ENCODE measurements at places on chromosomes 13 and 19. TPM values are rescaled to one million over a fixed set of nuclear protein-coding genes. Genes with fewer than 3 reads are reported as not detected.
A peak's percentile ranks its signal among the peaks of the same experiment; 100 is the strongest.

The TMPRSS9 gene
- total RNA-seq = not detected

The CFAP97D2 gene
- not detected for total RNA-seq

The SIGLEC8 gene
- not detected for total RNA-seq

The ZNF625 gene
- total RNA-seq = 9.1 TPM

The HSD17B14 gene
- total RNA-seq = 2.0 TPM

The TFPT gene
- total RNA-seq = 31.4 TPM

The SLC6A16 gene
- total RNA-seq = 4.4 TPM

The ICAM4 gene
- total RNA-seq = 1.5 TPM

GRCh38 chr19:38265921-38266429, 1.6 kb downstream of the SPINT2 start:
- H3K4me3 ChIP-seq = no peak overlapping the region
- H3K27ac ChIP-seq = no peak overlapping the region
- H3K36me3 ChIP-seq = no peaks in the 10 kb centered on the region
- H3K4me1 ChIP-seq = peaks cover 6% of the 10 kb centered on the region
- DNase-seq = no peak

DNA sequence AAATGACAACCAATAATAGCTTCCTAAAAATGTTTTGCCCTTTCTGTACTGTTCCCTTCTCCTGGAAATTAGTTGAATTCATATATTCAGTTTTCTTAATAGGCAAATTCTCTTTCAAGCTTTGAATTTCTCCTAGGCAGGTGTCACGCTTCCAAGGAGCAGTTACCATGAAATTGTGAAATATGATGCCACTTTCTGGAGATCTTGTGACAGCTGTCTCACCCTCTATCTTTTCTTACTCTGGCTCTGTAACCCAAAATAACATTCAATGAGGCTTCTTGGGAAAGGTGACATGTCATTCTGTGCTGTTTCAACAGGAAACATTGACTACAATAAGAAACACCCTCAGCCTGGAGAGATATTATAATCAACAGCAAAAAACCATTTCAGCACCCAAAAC, 80.3 kb upstream of the MRI1 start:
- no peak overlapping the region for H3K27ac ChIP-seq
- H3K27me3 ChIP-seq = no peaks in the 10 kb centered on the region
- peaks cover 11% of the 10 kb centered on the region for H3K4me1 ChIP-seq
- no peak overlapping the region for H3K4me3 ChIP-seq
- DNase-seq = no peak

- H3K27me3 ChIP-seq = no peaks in the 10 kb centered on the region
- no peak overlapping the region for H3K27ac ChIP-seq
- H3K4me1 ChIP-seq = no peaks in the 10 kb centered on the region
- no peak for DNase-seq
These were observed 490.0 kb downstream of the GPC6 start for GRCh38 chr13:93716623-93717022.

DNA sequence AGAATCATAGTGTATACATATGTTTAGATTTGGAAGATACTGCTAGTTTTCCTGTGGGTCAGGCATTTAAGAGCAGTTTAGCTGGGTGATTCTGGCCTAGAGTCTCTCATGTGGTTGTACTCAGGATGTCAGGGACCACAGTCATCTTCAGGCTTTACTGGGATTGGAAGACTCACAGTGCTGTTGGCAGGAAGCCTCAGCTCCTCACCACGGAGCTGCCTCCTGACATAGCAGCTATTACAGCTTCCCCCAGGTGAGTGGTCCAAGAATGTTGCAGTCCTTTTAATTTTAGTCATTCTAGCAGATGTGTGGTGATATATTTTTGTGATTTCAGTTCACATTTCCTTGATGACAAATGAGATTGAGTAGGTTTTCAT, 16.9 kb upstream of the GPR18 start:
- no peak overlapping the region for H3K27ac ChIP-seq
- H3K36me3 ChIP-seq = no peaks in the 10 kb centered on the region
- H3K4me1 ChIP-seq = no peaks in the 10 kb centered on the region
- H3K27me3 ChIP-seq = no peaks in the 10 kb centered on the region

GRCh38 chr19:16062789-16063188, 13.5 kb upstream of the TPM4 start:
- peaks cover 5% of the 10 kb centered on the region for H3K4me1 ChIP-seq
- no peaks in the 10 kb centered on the region for H3K27me3 ChIP-seq
- H3K36me3 ChIP-seq = no peaks in the 10 kb centered on the region
- DNase-seq = peak; percentile 70
- H3K27ac ChIP-seq = no peak overlapping the region
- no peak overlapping the region for H3K4me3 ChIP-seq

- no peak for DNase-seq
- H3K36me3 ChIP-seq = no peaks in the 10 kb centered on the region
- no peaks in the 10 kb centered on the region for H3K27me3 ChIP-seq
- no peak overlapping the region for H3K4me3 ChIP-seq
- H3K4me1 ChIP-seq = no peaks in the 10 kb centered on the region
- no peak overlapping the region for H3K27ac ChIP-seq
These were observed 557.0 kb downstream of the FGF9 start for GRCh38 chr13:22227895-22228294.

DNA sequence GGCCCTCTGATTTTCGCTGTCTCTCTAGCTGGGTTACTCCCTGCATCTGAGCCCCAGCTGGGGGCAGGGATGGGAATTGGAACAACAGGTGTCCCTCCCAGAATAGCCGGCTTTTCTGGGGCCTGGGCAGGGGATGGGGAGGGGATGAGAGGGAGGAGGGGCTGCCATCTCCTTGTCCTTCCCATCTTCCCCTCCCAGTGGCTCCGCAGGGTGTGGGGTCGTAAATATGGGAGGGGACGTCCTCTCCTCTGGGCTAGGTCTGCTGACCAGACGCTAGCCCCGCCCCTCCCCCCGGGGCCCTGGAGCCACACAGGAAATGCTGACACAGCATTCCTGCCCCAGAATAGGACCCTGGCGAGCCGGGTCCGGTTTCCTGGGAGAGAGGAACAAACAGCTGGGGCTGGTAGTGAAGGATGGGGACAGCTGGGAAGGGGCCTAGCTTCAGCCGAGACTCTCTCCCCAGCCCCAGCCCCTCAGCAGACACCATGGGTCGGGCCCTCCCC, 1.1 kb downstream of the RYR1 start:
- H3K27ac ChIP-seq = no peak overlapping the region
- H3K4me3 ChIP-seq = no peak overlapping the region
- no peaks in the 10 kb centered on the region for H3K36me3 ChIP-seq
- H3K4me1 ChIP-seq = no peaks in the 10 kb centered on the region
- H3K27me3 ChIP-seq = peaks cover 9% of the 10 kb centered on the region
- DNase-seq = no peak

DNA sequence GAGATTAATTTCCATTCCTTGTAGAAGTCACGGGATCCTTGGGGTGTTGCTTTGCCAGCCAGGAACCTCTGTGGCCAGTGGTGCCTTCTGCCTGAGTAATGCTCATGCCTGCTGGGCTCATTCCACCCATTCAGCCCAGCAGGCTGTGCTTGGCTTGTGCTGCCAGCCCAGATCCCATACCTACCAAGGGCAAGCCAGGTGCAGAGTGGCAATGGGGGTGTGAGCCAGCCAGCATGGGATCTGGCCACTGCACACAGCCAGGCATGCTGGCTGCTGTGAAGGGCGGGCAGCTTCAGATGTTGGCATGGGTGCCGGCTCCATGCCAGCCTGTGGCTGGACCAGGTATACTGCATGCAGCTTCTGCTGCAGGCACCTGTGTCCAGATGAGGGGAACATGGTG, 42.5 kb downstream of the WDFY2 start:
- H3K27me3 ChIP-seq = no peaks in the 10 kb centered on the region
- no peak for DNase-seq

DNA sequence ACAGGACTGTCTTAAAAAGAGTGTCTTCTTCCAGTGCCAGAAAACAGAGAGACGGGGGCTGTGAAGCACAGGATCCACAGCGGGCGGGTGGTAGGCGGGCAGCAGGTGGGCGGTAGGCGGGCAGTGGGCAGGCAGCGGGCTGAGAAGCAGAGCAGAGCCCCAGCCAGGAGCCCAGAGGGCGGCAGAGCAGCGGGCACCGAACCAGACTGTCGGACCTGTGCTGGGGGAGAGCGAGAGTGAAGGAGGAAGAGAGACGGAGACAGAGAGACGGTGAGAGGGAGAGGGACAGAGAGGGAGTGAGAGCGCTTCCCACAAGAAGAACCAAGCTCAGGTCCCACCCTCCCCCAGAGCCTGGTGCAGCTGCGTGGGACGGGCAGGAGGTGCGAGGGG, 30.3 kb downstream of the RASA3 start:
- no peak for DNase-seq
- H3K4me1 ChIP-seq = no peaks in the 10 kb centered on the region
- no peaks in the 10 kb centered on the region for H3K27me3 ChIP-seq
- H3K27ac ChIP-seq = no peak overlapping the region
- no peaks in the 10 kb centered on the region for H3K36me3 ChIP-seq

Measured in A673 (cell line).